ENCODE measurements at places on chromosomes 3 and 15. TPM values are rescaled to one million over a fixed set of nuclear protein-coding genes. Genes with fewer than 3 reads are reported as not detected.

The CEP19 gene
- 2.2 TPM for total RNA-seq

The RFT1 gene
- total RNA-seq: 27.8 TPM

The TGM4 gene
- total RNA-seq: 0.05 TPM

The TJP1 gene
- 78.7 TPM for total RNA-seq

The SLC12A8 gene
- total RNA-seq: 1.3 TPM

Measured in A549 treated with DMSO at 1 μM for 4 hours (cell line).